Activated naive CD4-positive, alpha-beta T cell (primary cell): ENCODE measurements at places on chromosomes 7 and 10.

- DNase-seq: no peak
These were observed 28.1 kb downstream of the OTUD1 start for GRCh38 chr10:23467012-23467411.

- no peak for DNase-seq
These were observed 83.8 kb downstream of the TMEM130 start for GRCh38 chr7:98785929-98786571.

- DNase-seq: no peak
These were observed 48.8 kb downstream of the PLPP4 start for GRCh38 chr10:120505866-120506265.

- no peak for DNase-seq
These were observed 121.4 kb downstream of the POU6F2 start for GRCh38 chr7:39099146-39099545.

DNA sequence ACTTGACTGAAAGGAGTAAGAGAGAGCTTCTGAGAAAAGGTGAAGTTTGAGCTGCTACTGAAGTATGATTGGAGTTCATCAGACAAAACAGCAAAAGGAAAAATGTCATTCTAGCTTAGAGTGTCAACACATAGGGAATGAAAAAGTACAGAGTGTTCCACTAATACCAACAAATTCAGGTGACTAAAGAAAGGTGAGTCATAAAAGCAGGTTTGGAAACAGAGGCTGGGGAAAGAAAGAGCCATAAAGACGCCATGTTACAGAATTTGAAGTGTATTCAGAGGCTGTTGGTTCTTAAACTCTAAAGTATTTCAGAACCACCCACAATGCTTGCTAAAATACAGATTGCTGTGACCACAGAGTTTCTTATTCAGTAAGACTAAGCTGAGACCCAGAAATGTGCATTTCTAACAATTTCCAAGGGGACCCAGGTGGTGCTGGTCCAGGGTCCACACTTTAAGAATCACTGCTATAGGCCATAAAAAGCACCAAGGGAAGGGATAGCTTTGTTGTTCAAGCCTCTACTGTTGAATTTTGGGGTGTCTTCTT, 143.1 kb downstream of the ELAPOR2 start:
- no peak for DNase-seq

DNA sequence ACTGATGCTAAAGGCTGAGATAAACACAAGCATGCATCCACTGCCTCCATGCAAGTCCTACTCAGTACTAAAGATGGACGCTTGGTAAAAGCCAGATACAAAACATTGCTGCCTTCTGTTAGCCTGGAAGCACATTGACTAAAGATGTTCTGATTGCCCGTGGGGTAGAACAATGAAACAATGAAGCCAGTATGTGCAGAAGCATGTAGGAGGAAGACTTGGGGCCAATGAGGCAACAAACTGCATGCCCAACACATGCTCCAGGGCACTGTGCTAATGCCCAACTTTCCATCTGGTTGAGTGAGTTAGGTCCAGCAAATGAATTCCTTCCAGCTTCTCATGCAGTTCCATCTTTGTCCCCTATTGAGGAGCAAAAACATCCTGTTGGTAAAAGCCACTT, 1245.5 kb downstream of the GATA3 start:
- DNase-seq: no peak

DNA sequence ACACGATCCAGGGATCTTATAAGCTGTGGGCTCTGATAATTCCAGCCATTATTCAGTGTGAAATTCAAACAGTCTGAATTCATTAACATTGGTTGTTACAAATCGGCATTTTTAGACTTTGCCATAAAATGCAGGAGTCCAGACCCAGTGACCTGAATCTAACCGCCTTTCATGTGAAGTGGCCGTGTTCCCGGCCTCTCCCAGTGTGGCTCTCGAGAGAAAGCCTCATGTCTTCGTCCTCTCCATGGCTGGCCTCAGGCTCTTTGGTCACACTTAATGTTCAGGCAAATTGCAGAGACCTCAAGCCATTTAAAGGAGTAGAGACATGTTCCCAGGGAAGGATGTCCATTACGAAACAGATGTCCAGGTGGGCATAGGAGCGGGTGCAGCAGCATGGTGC, 59.3 kb downstream of the CTBP2 start:
- no peak for DNase-seq

DNA sequence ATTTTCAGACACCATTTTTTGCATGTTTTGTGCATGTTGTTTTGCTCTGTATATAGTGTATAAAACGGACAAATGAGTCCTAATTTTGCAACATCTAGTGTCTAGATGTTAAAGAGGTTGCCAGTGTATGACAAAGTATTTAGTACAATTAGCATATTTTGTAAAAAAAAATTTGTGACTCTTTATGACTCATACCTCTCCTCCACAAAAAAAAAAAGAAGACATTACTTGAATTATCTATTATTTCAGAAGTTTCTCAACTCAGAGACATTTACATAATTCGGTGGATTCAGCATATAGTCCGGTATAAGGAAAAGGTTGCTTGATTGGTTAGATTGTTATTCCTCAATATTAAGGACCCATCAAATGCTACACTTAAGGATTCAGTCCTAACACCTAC, 26.0 kb downstream of the NUP42 start:
- DNase-seq: no peak

- DNase-seq: no peak
These were observed 25.1 kb downstream of the MNX1 start for GRCh38 chr7:156985101-156985992.

- DNase-seq: no peak
These were observed 84.2 kb downstream of the SEMA3A start for GRCh38 chr7:84110400-84110799.

- DNase-seq: no peak
These were observed 143.9 kb upstream of the NPS start for GRCh38 chr10:127405221-127405620.

DNA sequence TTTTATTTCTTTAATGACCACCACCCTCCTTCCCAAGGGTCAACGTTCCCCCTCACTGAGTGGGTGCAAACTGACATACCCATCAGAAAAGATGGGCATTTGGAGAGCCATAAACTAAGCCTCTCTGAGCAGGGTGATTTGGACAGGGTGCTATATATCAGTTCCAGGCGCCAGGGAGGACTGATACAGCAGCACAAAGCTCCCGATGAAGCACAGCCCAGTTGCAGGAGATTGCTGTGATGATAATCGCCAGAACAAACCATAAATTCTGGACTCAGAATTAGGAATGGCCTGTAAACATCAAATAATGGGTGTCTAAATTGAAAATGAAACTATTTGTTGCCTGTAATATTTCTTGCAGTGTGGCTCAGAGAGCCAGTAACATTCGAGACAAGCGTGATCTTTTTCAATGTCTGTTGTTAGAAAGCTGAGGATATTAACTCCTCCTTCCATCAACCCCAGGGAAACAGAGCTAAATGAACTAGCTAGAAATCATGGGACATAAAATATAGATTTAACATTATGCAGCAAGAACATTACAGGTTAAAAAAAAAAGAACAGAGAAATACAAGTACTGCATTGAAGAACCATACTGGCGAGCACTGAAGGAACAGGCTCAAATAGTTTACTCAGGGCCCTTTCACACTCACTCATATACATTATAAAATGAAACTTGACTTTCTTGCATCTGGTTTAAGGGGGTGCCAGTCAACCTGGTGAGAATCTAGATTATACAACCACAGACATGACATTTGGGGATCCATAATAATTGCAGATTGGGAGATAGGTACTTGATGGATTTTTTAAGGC, 137.5 kb upstream of the LRRTM3 start:
- DNase-seq: no peak

GRCh38 chr7:20033621-20034400, 183.4 kb downstream of the MACC1 start:
- no peak for DNase-seq

DNA sequence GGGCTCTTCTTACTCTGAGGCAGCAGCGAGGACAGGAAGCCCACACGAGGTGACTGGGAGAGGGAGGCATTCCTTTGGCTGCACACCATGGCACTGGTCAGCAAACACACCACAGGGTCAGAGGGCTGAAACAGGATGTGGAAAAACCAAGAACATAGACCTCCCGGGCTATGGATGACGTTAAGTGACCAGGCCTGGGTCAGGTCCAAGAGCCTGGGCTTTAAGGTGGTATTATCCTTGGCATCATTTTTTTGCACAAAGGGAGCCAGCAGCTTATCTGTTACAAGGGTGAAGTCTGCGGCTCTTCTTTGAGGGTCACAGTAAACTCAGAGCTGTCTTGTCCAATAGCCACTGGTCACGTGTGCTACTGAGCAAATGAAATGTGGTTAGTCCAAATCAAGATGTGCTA, 7.0 kb downstream of the WDR91 start:
- DNase-seq: no peak

GRCh38 chr7:112646783-112647182, 143.4 kb downstream of the TMEM168 start:
- DNase-seq: no peak

DNA sequence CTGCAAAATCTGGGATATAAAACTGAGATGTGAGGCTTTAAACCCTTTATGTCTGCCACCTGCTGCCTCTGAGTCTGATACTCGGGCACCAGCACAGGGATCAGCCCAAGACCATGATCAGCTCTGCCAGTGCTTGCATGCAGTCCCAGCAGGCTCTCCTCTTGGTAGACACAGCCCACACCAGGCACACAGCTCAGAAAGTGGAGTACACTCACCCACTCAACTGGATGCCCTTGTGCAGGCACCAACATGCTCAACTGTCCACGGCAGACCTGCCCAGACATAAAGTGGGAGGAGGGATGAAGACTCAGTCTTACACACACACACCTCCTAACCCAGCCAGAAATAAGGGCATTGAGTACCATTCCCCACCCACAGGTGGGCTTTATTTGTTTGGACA, 18.2 kb upstream of the MYH16 start:
- no peak for DNase-seq

DNA sequence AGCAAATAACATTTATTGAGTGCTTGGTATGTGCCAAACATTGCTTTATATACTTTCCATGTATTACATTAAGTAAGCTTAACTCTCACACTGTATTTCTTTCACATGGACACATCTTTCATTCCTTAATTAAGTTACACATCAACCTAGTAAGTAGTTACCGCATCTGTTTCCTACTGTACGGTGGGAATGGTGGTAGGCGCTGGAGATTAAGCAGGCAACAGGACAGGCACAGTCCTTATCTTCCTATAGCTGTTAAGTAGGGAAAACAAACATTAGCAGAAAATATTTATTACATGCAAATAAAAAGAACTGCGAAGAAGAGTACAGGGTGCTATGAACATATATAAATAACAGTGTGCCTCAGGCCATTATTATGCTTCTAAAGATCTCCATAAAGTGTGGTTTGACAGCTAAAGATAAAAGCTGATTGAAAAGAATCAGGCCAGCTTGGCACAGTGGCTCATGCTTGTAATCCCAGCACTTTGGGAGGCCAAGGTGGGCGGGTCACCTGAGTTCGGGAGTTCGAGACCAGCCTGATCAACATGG, 105.0 kb downstream of the SUGCT start:
- DNase-seq: no peak
